Activated naive CD8-positive, alpha-beta T cell treated with anti-CD3 and anti-CD28 coated beads for 36 hours (primary cell): ENCODE measurements at places on chromosomes 11 and 22. TPM values are rescaled to one million over a fixed set of nuclear protein-coding genes. Genes with fewer than 3 reads are reported as not detected.

Gene RAB39A
- total RNA-seq, result not detected

Gene DCHS1
- 1.4 TPM for total RNA-seq

Gene SEPTIN3
- 0.27 TPM for total RNA-seq

Gene TMEM121B
- total RNA-seq, result 0.36 TPM

Gene APLNR
- not detected for total RNA-seq

Gene PKP3
- not detected for total RNA-seq

Gene MS4A4E
- total RNA-seq, result not detected

Gene SUSD2
- 0.56 TPM for total RNA-seq

Gene CABP4
- total RNA-seq, result 0.27 TPM

Gene BRSK2
- total RNA-seq, result 0.46 TPM

Gene ADAMTS15
- total RNA-seq, result not detected

Gene PKNOX2
- total RNA-seq, result not detected

Gene BAIAP2L2
- total RNA-seq, result 0.39 TPM

Gene PKDREJ
- total RNA-seq, result not detected

Gene SLC25A17
- total RNA-seq, result 40.6 TPM

Gene THAP12
- 74.7 TPM for total RNA-seq

Gene TMPRSS4
- not detected for total RNA-seq

Gene MUC5AC
- not detected for total RNA-seq

Gene PTPRCAP
- 110 TPM for total RNA-seq

Gene ACRV1
- total RNA-seq, result not detected

Gene KRTAP5-7
- not detected for total RNA-seq

Gene RAB36
- 1.0 TPM for total RNA-seq

Gene RAG2
- total RNA-seq, result not detected

Gene AQP11
- 0.27 TPM for total RNA-seq

Gene PDE2A
- 0.37 TPM for total RNA-seq

Gene KCTD14
- 0.50 TPM for total RNA-seq

Gene RIC8A
- total RNA-seq, result 111 TPM

Gene C11orf21
- total RNA-seq, result 2.6 TPM
